Nasal cavity respiratory epithelium epithelial cell of viscerocranial mucosa (primary cell): ENCODE measurements at places on chromosomes 3 and 15. TPM values are rescaled to one million over a fixed set of nuclear protein-coding genes. Genes with fewer than 3 reads are reported as not detected.

The NRROS gene
- 0.07 TPM in 1 of 2 replicates, not detected in the other for total RNA-seq

The VEPH1 gene
- total RNA-seq = 0.34 and 0.43 TPM in 2 replicates

The IMPG2 gene
- total RNA-seq = under 0.01 and 0.14 TPM in 2 replicates

The PP2D1 gene
- not detected in 2 replicates for total RNA-seq

The LRRC3B gene
- total RNA-seq = not detected in 2 replicates

The SHF gene
- 0.14 and 0.34 TPM in 2 replicates for total RNA-seq

The CPLX3 gene
- total RNA-seq = not detected in 2 replicates

The CCR1 gene
- total RNA-seq = not detected in 2 replicates

The DPPA2 gene
- not detected in 2 replicates for total RNA-seq

The C3orf85 gene
- not detected in 2 replicates for total RNA-seq

The IQSEC1 gene
- 7.5 and 22.6 TPM in 2 replicates for total RNA-seq

The SMCO1 gene
- total RNA-seq = not detected in 2 replicates

The CHL1 gene
- total RNA-seq = 2.2 TPM in 1 of 2 replicates, not detected in the other

The NR2F2 gene
- total RNA-seq = 1.7 and 12.0 TPM in 2 replicates

The UROC1 gene
- not detected in 2 replicates for total RNA-seq

The AP3B2 gene
- under 0.01 and 2.1 TPM in 2 replicates for total RNA-seq

The GABRR3 gene
- total RNA-seq = not detected in 2 replicates

The CTXN2 gene
- total RNA-seq = not detected in 2 replicates

The MORC1 gene
- total RNA-seq = not detected in 2 replicates

The STRIT1 gene
- total RNA-seq = not detected in 2 replicates

The PLAAT1 gene
- 0.78 and 1.0 TPM in 2 replicates for total RNA-seq

The GALNT15 gene
- total RNA-seq = 0.07 and 0.34 TPM in 2 replicates

The RPP25 gene
- total RNA-seq = 5.6 and 5.8 TPM in 2 replicates

The CHRM5 gene
- total RNA-seq = not detected in 2 replicates

The GOLGA8H gene
- total RNA-seq = under 0.01 and 0.07 TPM in 2 replicates

The MINAR1 gene
- 0.34 and 0.43 TPM in 2 replicates for total RNA-seq
